ENCODE measurements at places on chromosomes 5 and 9.

DNA sequence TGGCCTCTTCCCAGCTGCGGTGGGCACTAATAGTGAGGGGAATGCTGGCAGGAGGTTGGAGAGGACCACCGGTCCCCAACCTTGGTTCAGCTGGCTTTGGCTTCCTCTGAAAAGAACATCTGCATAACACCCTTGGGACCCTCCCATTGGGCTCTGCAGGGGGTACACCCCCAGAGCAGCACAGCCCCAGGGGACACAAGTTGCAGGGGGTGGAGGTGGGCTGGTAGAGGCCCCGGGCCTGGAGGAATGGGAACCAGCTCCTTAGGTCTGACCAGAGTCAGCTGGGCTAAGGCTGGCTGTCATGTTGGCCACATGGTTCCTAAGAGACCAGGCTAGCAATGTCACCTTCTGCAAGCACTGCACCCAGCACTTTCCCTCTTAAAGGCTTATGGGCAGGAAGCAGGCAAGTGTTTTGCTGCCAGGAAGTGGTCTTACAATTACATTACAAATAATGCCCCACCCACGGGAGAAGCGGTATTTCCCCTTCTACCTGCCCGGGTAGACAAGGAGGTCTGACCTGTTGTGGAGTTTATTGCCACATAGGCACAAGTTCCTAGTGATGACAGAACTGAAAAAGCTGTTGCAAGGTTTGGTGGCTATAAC lies 18.1 kb downstream of the GCNT4 start:
- no peak for DNase-seq

DNA sequence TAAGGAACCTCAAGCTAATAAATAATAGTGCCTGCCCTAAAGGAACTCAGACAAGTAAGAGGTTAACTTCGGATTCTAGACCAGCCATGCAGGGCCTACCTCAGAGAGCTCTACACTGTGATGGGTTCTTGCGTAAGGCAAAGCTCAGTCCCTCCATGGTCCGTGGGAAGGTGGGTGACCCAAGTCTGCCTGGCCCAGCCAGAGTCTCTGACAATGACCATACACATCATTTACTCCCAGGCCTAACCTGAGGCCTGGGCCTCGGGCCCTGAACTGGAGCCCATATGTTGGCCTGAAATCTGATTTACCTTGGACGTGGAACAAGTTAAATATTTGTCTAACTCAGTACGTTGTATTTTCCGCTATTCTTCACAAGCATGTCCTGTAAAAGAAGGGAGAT lies 55.1 kb downstream of the TMEM174 start:
- DNase-seq, result no peak

- DNase-seq, result no peak
Measured at GRCh38 chr5:171628633-171628974, 157.0 kb upstream of the SMIM23 start.

DNA sequence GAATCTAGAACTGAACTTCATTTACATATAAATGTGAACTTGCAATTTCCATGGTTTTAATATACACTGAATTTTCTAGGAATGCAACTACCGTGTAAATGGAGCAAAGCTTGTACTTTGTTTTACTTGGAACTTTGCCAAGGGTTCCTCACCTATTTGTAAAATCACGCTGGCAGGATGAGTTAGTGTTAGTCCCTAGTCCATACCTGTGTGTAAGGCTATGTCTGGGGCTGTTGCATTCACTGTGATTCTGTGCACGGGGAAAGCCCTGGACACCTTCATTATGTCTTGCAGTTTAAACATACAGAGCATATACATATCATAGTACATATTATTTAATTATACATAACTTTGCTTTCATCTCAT lies 119.9 kb downstream of the PAX5 start:
- no peak for DNase-seq

DNA sequence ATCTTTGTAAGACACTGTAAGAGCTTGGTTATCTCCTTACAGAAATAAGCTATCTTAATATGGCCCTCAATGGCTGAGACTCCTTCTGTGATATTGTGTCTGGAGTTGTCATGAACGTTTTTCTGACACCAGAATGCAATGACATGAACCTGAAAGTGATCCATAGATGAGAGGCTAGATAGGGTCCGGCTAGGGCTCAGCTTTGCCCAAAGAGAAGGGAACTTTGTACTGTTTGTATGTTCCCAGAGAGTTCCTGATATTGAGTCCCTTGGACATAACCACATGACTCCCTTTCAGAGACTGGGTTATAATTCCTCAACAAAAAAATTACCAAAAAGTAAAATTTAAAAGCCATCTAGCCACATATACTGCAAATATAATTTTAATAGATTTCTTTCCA lies 575.8 kb upstream of the CLINT1 start:
- no peak for DNase-seq

- no peak for DNase-seq
Measured at GRCh38 chr5:67814569-67815311, 400.8 kb upstream of the PIK3R1 start.

- DNase-seq, result no peak
Measured at GRCh38 chr5:125190232-125191087, 444.0 kb upstream of the ZNF608 start.

DNA sequence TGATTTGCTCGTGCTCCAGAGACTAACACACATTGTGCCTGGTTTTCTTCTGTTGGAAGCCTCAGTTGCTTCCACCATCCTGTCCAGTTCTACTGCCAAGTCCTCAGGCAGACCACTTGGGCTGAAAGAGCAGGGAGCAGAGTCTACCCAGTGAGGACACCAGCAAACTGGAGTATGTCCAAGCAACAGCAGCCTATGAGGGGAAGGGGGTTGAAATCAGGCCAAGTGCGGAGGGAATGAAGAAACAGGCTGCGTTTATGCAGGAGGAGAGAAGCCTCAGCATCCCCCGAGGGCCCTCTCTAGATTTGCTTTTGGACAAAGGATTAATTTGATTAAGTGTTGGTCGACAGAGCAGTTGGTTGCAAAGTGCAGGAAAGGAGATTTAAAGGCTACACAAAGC lies 14.5 kb downstream of the DOCK2 start:
- DNase-seq, result no peak

GRCh38 chr5:131406975-131407638 lies 143.3 kb downstream of the CDC42SE2 start:
- DNase-seq, result no peak

- no peak for DNase-seq
Measured at GRCh38 chr9:75532233-75533050, 358.0 kb upstream of the PCSK5 start.

Measured in NCI-H524 treated with DMSO at 0.1 percent for 48 hours (cell line).